Activated T-helper 1 cell treated with Interleukin-2 at 50 U/mL for 16 hours (primary cell): ENCODE measurements at places on chromosomes 11 and 22.

DNA sequence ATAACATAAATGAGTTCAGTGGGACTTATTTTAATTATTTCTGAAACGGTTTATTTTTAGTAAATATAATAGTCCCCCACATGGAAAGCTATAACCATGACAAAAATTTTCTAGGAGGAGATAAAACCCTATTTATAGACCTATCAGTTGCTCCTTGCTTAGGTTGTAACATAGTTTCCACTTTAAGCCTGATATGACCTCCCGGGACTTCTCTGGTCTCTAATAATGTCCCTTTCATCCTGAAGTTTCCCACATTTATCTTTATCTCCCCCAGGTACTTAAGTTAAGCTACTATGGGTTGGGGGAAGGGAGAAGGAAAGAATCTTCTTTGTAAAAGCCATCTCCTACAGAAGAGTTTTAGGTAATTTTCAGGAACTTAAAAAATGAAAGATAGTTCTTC lies 117.7 kb downstream of the RBFOX2 start:
- no peak for DNase-seq

DNA sequence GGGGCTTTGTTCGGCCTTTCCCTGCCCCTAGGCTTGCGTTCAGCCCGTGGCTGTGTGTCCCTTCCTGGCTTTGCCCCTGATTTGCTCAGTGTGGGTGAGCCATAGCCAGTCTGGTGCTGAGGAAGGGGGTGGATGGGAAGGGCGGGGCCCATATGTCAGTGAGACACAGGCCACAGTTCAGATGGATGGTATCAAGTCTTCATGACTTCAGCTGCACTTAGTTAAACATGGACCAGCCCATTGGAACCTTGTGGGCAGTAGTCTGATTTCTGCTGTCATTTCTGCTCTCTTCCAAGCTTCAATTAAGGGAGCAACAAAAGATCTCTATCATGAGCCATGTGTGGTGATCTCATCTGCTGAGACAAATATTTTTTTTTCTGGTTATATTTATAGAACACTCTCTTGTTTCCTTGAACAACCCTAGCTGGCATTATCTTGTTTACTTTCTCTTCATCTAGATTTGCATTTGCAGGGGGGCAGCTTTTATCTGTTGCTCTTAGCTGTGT lies 21.6 kb upstream of the PEX26 start:
- DNase-seq: no peak

DNA sequence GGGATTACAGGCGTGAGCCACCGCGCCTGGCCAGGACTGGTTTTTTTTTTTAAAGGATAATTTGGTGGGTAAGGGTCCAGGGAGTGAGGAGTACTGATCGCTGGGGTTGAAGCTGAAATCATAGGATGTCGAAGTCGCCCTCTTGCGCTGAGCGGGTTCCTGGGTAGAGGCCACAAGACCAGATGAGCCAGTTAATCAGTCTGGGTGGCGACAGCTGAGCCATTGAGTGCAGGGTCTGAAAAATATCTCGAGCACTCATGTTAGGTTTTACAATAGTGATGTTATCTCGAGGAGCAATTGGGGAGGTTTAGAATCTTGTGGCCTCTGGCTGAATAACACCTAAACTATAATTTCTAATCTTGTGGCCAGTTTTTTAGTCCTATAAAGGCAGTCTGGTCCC lies 7.8 kb downstream of the APOL5 start:
- no peak for DNase-seq

DNA sequence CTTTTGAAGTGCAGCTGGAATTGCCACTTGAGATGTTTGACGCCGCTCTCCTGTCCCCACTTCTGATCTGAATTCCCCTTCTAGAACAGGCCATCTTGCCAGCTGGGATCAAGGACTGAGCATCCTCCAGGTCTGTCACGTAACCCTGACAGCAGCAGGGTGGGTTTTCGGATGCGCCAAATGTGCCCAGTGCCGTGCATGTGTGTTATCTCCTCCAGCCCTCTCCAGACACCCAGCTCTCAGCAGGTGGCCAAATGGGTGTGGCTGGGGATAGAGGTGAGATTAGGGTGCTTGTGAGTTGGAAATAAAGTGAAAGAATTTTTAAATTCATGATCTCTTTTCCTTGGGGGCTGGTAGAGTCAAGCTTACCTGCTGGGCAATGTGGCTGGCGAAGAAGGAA lies 3.3 kb downstream of the OSBP2 start:
- DNase-seq: no peak

DNA sequence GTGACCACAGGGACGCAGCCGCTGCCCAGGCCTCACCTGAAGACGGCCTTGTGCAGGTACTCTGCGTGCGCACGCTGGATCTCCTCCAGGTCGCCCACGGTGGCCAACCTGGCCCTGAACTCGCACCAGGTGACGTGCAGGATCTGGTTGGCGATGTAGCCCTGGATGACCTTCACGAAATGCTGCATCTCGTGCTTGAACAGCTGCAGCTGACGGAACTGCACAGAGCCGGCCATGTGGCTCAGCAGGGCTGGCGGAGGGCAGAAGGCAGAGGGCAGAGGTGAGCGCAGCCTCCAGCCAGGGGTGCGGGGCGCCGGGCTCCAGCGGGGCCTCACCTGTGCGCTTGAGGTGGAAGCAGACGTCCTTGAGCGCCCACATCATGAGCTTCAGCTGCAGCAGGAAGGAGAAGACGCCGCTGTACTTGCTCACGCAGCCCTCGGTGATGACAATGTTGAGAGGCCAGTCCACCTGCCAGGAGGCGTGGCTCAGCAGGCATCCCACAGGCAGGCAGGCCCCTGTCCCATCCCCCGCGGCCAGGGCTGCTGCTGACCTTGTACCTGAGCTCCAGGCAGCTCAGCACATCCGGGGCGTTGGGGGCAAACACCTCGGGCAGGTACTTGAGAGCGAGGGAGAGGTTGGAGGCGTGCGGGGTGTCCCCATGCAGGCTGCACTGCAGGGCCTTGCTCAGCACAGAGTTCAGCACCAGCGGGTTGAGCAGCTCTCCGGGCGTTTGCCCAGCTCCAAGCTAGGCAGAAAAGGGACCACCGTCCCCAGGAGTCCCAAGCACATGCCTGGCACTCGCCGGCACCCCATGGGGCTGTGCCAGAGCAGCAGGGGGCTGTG lies 17.6 kb downstream of the SELENOO start:
- no peak for DNase-seq

GRCh38 chr11:108871152-108871551 lies 206.3 kb downstream of the DDX10 start:
- DNase-seq: no peak

- DNase-seq: no peak
Observed at GRCh38 chr22:48096851-48097665, 1334.6 kb downstream of the TBC1D22A start.
